HCT116 (cell line): ENCODE measurements at places on chromosomes 1 and 21. TPM values are rescaled to one million over a fixed set of nuclear protein-coding genes. Genes with fewer than 3 reads are reported as not detected.

- no peak for DNase-seq
Observed at GRCh38 chr1:41240781-41241353, 1.2 kb downstream of the SCMH1 start.

- DNase-seq = no peak
Observed at GRCh38 chr1:39379187-39379586, 112.2 kb upstream of the BMP8A start.

GRCh38 chr1:204373911-204374310, 14.2 kb upstream of the PLEKHA6 start:
- no peak for DNase-seq

DNA sequence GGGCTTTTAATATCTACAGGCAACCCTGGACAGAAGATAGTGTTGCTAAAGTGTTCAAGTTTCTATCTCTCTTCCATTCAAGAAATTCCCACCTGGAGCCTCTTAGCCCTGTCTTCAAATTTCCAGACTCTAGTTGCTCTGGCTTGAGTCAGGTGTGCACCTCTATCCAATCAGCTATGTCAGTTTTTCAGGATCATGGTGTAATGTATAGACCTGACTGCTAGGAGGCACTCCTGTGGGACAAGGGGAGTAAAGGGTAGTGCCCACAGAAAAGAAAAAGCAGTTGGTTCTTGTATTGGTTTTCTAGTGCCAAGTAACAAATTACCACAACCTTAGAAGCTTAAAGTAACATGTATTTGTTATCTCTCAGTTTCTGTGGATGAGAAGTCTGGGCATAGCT, 6.2 kb upstream of the ZRANB2 start:
- no peak for DNase-seq

DNA sequence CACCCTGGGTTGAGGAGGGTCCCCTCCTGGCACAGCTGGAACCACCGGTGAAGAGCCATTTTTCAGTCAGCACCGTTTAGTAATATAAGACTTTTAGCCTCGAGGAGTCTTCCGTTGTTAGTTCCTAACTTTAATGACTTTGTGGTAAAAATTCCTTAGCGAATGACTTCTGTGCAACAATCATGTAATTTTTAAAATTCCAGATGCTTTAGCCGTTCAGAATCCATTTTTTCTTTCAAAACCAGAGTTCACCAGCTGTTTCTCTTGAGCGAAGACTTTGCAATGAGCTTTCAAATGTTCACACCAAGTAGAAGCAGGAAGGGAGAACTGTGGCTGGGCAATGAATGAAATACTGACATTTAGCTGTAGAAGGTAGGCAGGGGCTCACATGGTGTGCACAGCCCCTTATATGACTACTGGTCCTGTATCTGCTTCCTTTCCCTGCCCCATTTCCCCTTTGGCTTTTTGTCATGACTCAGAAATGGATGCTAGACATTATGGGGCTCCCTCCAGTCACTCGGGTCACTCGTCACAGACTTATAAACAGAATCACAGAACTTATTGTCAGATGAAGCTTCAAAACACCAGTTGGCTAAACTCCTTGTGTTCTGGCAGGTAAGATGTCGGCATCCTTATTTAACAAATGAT, 4.1 kb downstream of the DISC1 start:
- no peak for DNase-seq

The CACNA1S gene
- not detected for total RNA-seq

The SERPINC1 gene
- 0.61 TPM for total RNA-seq
